Small intestine (tissue), 16 donors: ENCODE measurements at places on chromosomes 1 and 21. TPM values are rescaled to one million over a fixed set of nuclear protein-coding genes. Genes with fewer than 3 reads are reported as not detected.

The CHI3L1 gene
- 1.6 TPM for polyA plus RNA-seq

The CCDC17 gene
- 5.1 TPM for polyA plus RNA-seq

The DAB1 gene
- polyA plus RNA-seq = 23.8 TPM

The SIKE1 gene
- 7.6 TPM for polyA plus RNA-seq

The OXCT2 gene
- 3.5 TPM for polyA plus RNA-seq

The KRTAP21-2 gene
- polyA plus RNA-seq = not detected

The IGSF8 gene
- polyA plus RNA-seq = 34.5 TPM

The FBXO2 gene
- polyA plus RNA-seq = 47.2 TPM

The BRWD1 gene
- 10.5 TPM for polyA plus RNA-seq

The VCAM1 gene
- polyA plus RNA-seq = 1.1 TPM

The GPR25 gene
- polyA plus RNA-seq = 0.10 TPM
